DND-41 (cell line): ENCODE measurements at places on chromosomes 12 and 14.
A peak's percentile ranks its signal among the peaks of the same experiment; 100 is the strongest.

DNA sequence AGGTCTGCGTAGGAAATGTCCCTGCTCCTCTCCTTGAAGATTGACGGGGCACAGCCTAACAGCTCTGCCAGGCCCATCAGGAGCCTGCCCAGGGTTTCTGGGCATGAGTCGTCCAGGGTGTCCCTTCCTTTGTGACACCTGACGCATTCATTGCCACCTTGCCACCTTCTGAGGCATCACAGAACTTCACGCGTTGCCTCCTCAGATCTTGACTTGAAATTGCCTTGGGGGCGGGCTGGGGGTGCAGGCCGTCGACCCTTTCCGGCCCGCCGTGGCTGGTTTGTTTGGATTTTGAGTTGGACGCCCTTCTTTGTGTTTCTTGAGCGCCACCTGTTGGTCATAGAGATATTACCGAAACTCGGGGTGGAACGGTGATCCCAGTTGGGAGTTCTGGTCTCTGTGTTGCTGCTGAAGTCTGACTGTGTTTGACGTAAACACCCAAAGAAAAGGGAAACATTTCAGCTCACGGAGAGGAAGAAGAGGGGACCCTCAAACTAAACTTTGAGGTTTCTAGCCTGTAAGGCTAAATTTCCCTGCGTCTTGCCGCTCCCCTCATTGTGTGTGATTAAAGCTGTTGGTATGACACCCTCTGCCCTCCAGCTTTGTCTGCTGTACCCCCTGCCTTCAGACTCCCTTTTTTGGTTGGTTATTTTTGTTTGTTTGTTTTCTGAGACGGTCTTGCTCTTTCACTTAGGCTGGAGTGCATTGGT lies 44.6 kb downstream of the MLXIP start:
- peak; percentile 79 for DNase-seq

- no peak for DNase-seq
Observed at GRCh38 chr14:24310646-24311604, at the start of gene LTB4R. TSS of gene LTB4R (plus strand) at chr14:24311502. CDS start at chr14:24315652, 4,150 bp downstream.

DNA sequence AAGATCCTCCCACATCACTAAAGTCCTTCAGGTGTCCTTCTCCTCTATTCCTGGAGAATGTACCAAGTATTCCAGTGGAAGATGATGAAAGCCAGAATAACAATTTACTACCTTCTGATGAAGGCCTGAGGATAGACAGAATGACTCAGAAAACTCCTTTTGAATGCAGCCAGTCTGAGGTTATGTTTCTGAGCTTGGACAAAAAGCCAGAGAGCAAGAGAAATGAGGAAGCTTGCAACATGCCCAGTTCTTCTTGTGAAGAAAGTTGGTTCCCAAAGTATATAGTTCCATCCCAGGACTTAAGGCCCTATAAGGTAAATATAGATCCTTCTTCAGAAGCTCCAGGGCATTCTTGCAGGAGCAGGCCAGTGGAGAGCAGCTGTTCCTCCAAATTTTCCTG lies 54.6 kb upstream of the HELB start:
- no peak for DNase-seq

DNA sequence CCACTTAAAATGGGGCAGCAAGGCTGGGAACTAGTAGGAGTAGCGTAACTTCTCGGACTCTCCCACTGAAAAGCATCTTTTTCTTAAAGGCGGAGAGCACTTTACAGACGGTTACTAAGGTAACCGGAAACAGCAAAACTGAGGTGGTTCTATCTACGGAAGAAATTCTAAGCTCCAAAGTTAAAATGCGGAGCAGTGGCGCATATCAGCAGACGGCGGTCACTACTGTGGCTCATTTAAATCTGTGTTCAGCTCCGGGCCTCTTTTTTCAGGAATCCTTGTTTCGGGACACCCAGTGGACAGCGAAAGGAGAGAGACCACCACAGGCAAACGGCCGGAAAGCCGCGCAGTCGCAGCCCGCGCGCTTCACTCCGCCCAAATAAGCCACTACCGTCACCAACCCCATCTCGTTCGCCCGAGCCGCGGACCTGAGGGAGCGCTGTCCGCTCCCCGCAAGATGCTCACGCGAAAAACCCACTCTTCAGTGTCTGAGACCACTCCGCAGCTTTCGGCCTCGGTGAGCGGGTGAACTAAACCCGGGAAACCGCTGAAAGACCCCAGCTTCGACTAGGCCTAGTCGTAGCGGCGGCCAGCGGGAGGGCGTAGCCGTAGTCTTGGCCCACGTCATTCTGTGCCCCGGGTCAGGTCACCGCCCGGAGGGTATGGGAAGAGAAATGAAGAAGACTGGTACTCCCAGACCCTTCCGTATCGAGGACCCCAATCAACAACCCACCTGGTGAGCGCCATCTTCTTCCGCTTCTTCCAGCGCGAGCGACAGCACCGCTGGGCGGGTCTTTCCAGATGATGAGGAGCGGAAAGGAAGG lies at the start of gene SNW1:
SNW1 (minus strand) TSS at position 776 of the 824 bp plus-strand sequence; CDS start at position 747, 29 bp downstream.
- peak; percentile 94 for DNase-seq

- DNase-seq: no peak
Observed at GRCh38 chr14:24172261-24172860, 481 bp downstream of the REC8 start.

DNA sequence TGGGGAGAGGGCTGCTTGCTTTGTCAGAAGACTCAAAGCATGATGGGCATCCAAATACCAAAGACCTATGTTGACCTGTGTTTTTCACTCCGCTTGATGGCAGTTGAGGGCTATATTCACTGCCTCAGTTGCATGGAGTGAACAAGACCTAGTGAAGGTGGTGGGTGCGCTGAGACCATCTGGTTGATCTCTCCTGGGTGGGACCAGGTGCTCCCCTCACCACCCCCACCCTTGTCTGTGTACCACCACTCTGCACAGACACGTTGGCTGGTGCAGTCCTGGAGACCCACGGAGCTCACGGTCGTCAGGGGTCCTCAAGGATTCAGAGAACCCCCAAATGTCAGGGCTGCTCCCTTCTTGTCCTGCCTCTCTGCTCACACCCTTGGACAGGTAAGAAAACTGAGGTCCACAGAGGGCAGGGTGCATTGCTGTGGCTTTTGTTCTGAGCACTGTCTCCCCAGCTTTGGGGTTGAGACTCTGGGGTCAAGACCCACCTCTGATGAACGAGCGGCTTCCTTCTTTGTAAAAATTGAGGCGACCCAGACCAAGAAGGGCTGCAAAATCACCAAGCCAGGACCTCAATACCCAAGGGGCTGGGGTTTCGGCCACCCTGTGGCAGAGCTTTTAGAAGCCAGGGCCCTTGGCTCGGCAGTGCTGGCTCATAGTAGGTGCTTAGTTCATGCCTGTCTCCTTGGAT lies 166.3 kb upstream of the RTL1 start:
- DNase-seq: no peak

- no peak for DNase-seq
Observed at GRCh38 chr12:11744410-11744801, 94.9 kb downstream of the ETV6 start.

GRCh38 chr12:103742349-103742932 lies 98.6 kb downstream of the NT5DC3 start:
- DNase-seq: no peak

DNA sequence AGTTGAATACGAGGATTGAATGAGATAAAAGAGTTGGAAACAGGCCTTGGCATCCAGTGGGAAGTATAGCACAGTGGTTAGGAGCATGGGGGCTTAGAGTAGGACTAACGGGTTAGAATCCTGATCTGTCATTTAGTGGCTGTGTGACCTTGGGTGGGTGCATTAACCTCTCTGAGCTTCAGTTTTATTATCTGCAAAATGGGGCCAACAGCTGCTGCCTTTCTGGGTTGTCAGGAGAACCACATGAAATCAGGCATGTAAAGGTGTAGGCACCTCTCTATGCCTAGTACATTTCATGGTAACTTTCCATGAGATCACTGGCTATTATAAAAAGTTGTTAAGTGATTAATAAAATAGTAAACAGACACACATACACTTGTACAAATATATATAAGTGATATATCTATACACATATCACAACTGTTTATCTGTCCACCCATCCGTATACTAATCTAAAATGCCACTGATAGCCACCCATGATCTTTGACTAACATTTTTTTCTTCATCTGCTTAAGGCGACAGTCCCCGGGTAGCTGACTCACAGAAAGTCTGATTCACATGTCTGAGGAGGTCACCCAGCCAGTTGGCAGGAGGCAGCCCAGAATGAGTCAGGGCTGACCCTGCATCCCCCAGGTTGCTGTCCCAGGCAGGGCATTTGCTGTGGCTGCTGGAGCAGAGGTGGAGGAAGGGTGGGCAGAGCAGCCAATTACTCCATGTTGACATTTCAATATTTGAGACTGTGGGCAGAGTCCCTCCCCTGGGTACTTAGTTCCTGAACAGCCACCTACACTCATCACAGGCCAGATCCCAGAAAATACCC lies 125.6 kb upstream of the NOS1 start:
- DNase-seq: no peak

GRCh38 chr12:6664902-6665301 lies 2.0 kb upstream of the ING4 start:
- no peak for DNase-seq

GRCh38 chr12:98439471-98439951 lies 75.9 kb upstream of the TMPO start:
- DNase-seq: no peak

GRCh38 chr12:129304529-129304928 lies 451.3 kb downstream of the GLT1D1 start:
- DNase-seq: no peak
